ENCODE measurements at places on chromosomes 1 and 21.
A peak's percentile ranks its signal among the peaks of the same experiment; 100 is the strongest.

GRCh38 chr1:213374369-213374768 is 323.3 kb downstream of the RPS6KC1 start:
- DNase-seq, result peak; percentile 77

DNA sequence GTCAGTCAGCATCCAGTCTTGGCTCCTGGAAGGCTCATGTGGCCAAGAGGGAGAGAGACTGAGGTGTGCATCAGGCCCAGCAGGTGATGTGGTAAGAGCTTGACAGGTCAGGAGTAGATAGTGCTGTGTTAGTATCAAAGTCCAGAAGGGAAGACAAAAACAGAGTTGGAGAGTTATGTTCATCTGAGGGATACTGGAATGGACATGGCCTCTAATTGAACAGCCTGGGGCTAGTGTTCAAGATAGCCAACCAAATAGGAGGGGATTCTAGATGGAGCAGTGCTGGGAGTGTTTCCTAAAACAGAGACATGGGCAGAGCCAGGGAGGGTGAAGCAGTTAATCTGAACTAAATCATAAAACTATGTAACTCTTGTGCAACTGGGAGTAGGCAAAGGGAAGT is 120.7 kb upstream of the MARK1 start:
- no peak for DNase-seq

DNA sequence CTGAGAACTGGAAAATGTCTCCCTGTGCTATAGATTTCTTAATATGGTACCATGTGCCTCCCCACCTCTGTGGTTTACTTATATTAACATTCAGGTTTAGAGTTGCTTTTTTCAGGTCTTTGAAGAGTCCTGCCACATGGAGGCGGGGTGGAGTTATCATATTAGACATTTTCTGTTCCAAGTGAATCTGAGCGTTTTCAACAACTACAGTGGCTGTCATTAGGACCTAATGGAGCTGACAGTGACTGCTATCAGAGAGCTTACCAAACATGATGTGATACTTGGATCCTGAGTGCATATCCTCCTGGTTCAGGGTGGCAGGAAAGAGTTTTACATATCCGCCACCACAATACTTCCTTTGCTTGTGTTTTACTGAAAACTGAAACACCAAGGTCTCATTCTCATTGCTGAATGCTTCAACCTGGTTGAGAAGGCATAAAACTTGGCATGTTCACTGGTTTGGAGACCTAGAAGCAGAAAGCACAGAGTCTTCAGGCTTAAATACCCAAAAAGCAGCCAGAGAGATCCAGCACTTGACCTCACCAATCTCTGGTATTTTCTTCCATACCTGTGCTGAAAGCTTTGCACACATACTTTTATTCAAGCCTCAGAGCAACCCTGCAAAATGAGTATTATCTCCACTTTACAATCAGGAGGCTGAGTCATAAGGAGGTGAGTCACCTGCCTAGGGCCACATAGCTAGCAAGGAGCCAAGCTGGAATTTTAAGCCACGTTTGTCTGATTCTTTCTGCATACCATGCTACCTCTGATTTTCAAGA is 47.4 kb upstream of the OSBPL9 start:
- peak; percentile 33 for DNase-seq

DNA sequence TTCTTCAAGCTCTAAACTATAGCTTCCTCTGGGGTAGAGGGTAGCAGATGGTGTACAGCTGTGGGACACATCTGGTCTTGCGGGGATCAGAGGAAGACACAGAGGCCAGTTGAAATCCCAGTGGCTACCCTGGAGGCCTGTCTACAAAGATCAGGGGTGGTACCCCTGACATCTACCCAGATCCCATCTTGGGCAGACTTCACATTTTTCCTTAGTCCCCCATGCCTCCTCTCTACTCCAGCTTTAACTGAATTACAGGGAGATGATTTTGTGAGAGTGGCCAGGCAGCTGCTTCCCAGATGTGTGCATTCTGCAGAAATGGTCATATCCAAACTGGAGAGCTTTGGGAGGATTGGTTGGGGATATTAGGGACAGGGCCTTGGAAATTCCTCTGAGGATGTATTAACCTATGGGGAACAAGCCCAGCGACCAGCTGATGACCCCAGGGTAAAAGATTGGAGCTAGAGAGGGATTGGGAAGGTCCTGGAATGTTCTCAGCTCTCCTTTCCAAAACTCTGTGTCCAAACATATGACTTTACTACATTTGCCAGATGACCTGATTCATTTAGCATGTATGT is 9.6 kb upstream of the CD34 start:
- DNase-seq, result no peak

GRCh38 chr1:112527266-112528010 is 18.7 kb downstream of the WNT2B start:
- DNase-seq, result no peak

DNA sequence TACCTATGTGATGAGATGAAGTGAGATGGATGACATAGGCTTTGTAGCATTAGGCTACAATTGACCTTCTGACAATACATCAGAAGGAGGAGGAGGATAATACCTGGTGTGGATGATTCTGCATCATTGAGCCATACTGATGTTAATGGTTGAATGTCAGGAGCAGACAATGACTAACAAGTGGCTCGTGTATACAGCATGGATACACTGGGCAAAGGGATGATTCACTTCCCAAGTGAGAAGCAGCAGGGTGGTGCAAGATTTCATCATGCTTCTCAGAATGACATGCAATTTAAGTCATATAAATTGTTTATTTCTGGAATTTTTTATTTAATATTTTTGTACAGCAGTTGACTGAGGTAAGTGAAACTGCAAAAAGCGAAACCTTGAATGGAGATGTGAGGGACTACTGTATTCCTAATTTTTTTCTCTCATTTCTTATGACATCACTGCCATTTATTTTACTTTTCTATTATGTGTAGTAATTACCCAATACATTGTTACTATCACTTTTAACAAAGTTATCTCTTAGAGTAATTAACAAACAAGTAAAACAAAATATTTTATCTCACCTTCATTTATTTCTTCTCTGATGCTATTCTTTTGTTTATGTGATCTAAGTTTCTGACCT is 34.4 kb upstream of the COP1 start:
- no peak for DNase-seq

DNA sequence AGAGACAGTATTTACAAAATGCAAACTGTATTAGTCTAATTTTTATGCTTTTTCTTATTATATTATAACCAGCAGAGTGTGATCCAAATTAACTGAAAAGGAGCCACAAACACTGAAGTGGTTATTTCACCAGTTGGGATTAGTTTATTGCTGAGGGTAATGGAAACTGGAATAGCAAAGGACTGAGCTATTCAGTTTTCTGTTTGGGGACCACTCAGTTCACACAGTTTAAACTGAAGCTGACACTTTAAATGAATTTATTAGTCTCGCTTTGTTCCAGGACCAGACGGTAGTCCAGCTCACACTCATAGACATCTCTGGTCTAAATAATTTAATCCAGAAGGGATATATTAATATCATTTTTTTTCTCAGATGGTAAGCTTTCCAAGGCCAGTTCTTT is 410.7 kb downstream of the LTN1 start:
- no peak for DNase-seq

- DNase-seq, result no peak
Measured at GRCh38 chr1:165080253-165080896, 276.1 kb downstream of the LMX1A start.

GRCh38 chr1:53153752-53154151 is 11.3 kb upstream of the SLC1A7 start:
- no peak for DNase-seq

DNA sequence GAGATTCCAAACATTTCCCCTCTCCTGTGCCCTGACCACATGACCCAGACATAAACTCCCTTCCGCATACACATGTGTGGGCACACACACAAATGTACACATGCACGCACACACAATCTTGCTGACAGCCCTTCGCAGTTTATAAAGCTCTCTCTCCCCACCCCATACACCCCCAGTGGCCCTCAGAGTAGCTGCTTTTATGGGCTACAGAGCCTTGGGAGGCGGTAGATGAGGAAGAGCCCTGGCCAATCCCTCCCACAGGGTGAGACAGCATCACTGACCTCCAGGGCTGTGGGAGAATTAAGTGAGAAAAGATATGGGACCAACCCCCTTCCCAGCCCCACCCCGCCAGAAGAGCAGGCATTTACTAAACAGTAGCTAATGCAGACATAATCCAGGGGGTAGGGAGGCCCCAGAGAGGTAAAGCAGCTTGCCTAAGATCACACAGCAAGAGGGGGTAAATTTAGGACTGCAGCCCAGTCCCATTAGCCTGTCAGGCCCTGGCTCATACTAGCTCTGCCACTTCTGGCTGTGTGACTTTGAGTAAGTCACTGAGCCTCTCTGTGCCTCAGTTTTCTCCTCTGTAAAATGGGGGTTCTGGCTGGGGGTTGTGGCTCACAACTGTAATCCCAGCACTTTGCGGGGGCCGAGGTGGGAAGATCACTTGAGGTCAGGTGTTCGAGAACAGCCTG is 5.1 kb downstream of the SDC3 start:
- DNase-seq, result no peak

- no peak for DNase-seq
Measured at GRCh38 chr1:24203404-24203803, 16.3 kb upstream of the IFNLR1 start.

- DNase-seq, result peak; percentile 21
Measured at GRCh38 chr1:58047265-58047858, 499.2 kb downstream of the OMA1 start.

GRCh38 chr1:75373542-75374159 is 237.3 kb downstream of the SLC44A5 start:
- no peak for DNase-seq

DNA sequence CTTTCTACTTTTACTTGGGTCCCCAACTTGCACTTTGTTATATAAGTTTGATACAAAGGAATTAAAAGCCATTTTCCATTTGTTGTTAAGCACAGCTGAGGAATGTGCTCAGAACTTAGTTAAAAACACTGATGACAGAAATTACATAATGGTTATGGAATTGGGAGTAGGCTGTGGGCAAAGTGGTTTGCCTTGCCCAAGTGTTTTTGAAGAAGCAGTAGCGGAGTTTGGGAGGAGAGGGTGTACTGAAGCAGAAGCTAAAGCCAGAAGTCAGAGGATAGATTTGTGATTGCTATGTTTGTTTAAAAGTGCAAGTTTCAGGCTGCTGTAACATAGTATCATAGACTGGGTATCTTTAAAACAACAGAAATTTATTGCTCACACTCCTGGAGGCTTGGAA is 391.8 kb downstream of the DUSP10 start:
- no peak for DNase-seq

- DNase-seq, result no peak
Measured at GRCh38 chr21:29638761-29639327, 301.0 kb downstream of the GRIK1 start.

GRCh38 chr1:226665505-226666163 is 73.4 kb downstream of the ITPKB start:
- no peak for DNase-seq

DNA sequence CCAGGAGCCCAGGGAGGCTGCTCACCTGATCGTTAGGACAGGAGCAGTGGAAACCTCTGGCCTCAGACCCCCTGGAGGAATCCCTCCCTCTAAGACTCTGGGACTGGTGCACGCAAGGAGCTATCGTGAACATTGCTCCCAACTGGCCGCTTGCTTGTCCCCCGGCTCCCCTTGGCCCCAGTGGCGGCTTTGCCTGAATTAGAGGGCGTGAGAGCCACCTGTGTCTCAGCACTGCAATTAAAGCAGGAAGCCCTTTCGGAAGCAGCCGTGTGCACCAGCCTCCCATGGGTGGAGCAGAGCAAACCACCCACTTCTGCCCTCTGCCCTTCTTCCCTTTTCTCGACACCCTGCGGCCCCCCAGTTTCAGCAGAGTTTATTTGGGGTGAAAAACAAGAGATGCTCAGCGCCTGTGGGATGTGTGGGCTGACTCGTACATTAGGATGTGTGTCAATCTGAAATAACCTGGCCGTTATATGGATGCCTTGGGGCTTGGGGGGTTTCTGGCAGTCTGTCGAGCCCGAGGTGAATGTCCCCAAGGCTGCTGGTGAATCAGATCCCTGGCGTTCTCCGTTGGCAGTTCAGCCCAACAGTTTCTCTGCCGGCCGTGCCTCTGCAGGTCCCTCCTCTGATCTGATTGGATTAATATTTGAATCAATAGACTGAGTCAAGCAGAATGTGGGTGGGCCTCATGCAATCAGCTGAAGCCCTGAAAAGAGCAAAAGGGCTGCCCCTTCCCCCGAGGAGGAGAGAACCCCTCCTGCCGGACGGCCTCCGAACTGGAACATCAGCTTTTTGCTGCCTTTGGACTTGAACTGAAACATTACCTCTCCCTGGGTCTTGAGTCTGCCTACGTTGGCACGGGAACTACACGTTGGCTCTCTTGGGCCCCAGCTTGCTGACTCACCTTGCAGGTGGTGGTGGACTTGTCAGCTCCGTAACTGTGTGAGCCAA is 7.3 kb upstream of the UMODL1 start:
- peak; percentile 54 for DNase-seq

DNA sequence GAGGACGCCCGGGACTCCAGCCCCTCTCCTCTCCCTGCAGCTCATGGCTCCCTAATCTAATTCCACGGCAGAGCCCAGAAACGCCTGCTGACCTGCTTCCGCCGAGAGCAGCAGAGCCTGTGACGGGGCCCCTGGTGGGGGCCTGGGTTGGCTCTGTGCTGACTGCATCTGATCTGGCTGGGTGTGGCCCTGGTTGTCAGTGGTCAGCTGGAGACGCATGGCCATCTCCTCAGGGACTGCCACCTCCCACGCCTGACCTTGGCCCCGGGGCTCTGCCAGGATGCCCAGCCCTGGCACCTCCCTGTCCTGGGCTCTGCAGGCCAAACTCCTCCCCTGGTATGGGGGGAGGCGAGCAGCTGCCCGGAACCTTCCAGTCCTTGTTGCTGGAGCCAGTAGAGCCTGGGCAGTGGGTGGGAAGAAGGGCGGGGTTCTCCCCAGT is 1.1 kb upstream of the PLCH2 start:
- DNase-seq, result no peak

GRCh38 chr1:234882898-234883297 is 245.7 kb downstream of the TOMM20 start:
- DNase-seq, result no peak

DNA sequence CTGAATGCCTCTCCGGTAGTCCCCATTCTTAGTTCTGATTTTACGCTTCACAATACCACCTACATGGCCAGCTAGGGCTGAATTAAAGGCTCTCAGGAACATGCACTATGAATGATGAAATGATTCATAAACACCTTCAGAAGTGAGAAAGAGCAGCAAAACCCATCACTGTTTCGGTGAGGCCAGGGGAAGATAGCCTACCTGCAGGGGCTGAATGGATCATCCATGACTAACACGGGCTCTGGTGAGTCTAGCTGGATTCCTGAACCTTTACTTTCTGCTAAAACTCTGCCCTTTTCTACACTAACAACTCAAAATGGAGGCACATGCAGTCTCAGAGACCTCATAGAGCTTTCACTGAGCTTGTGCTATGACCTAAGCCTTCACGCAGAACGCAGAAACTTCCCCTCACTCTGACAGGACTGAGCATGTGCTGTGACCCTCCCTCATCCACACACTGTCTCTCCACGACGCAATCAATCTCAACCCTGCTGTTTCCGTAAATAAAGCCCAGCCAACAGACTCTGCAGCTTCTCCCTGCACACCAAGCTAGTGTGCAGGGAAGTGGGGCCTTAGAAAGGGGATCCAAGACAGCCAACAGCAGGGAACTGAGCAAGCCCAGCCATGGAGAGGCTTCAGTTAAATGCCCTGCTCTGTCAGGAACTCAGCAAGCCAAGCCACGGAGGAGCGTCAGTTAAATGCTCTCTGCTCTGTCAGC is 207.8 kb downstream of the SLC45A1 start:
- DNase-seq, result peak; percentile 69

GRCh38 chr1:9792156-9793042 is 31.4 kb downstream of the CLSTN1 start:
- DNase-seq, result no peak

GRCh38 chr21:25169370-25169769 is 437.9 kb downstream of the MRPL39 start:
- no peak for DNase-seq

Data from stimulated activated naive CD8-positive, alpha-beta T cell treated with anti-CD3 and anti-CD28 coated beads, Interleukin-15, Interleukin-2, amounts not matched to agents 100 U/mL and 50 U/mL, for 24 hours (primary cell).